ENCODE measurements at places on chromosomes 13 and 19. TPM values are rescaled to one million over a fixed set of nuclear protein-coding genes. Genes with fewer than 3 reads are reported as not detected.
A peak's percentile ranks its signal among the peaks of the same experiment; 100 is the strongest.

- no peak overlapping the region for H3K27ac ChIP-seq
- H3K27me3 ChIP-seq, result no peaks in the 10 kb centered on the region
- H3K4me3 ChIP-seq, result no peak overlapping the region
- no peak for DNase-seq
- no peaks in the 10 kb centered on the region for H3K36me3 ChIP-seq
- H3K4me1 ChIP-seq, result no peaks in the 10 kb centered on the region
These were observed 9.5 kb upstream of the SUPT20H start for GRCh38 chr13:37068962-37069361.

DNA sequence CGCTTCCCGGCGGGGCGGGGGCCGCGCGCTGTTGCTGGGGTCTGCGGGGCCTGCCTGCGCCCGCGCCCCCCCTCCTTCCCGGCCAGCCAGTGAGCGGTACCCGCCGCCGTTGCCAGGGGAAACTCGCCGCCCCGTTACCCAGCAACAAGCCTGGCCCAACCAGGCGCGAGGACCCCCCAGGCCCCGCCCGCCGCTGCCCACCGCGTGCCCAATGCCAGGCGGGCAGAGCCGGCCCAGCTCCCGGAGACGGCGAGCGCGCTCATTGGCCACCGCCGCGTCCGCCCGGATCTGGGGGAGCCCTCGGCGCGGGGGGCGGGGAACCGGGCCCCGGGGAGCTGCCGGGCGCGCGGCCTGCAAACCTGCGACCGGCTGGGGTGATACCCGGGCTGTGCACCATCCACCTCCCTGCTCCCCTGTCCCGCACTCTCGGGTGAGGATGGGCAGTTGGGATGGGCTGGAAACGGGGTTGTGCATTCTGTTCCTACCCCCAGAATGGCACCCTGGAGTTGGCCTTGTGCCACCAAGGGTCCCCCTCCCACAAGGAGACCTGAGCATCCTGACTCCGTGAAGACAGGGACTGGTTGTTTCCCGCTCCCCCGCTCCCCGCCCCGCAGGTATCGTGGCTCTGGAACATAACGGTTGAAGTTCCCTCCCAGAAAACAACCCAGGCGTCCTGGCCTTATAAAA is 8.8 kb upstream of the BBC3 start:
- DNase-seq, result peak; percentile 87
- H3K27me3 ChIP-seq, result no peaks in the 10 kb centered on the region
- peak overlapping the region; percentile 58 for H3K27ac ChIP-seq
- no peaks in the 10 kb centered on the region for H3K36me3 ChIP-seq

- no peak for DNase-seq
- H3K27ac ChIP-seq, result no peak overlapping the region
- H3K4me3 ChIP-seq, result no peak overlapping the region
- no peaks in the 10 kb centered on the region for H3K27me3 ChIP-seq
- no peaks in the 10 kb centered on the region for H3K36me3 ChIP-seq
These were observed 1895.6 kb upstream of the PRR20A start for GRCh38 chr13:55245005-55245644.

GRCh38 chr13:23570099-23570920 is at the start of gene TNFRSF19:
Gene TNFRSF19 (plus strand): TSS chr13:23570412. CDS start chr13:23590184, 19,772 bp downstream.
- H3K27me3 ChIP-seq, result peaks cover 9% of the 10 kb centered on the region
- H3K4me1 ChIP-seq, result peaks cover 12% of the 10 kb centered on the region
- H3K27ac ChIP-seq, result peak within 1 kb of the TSS; percentile 48
- DNase-seq, result no peak

GRCh38 chr13:114027046-114027715 is 53.3 kb upstream of the C13orf46 start:
- no peak overlapping the region for H3K4me3 ChIP-seq
- peaks cover 22% of the 10 kb centered on the region for H3K36me3 ChIP-seq
- peak overlapping the region; percentile 71 for H3K27ac ChIP-seq

- DNase-seq, result no peak
- no peak overlapping the region for H3K27ac ChIP-seq
- peaks cover 64% of the 10 kb centered on the region for H3K36me3 ChIP-seq
- H3K4me1 ChIP-seq, result no peaks in the 10 kb centered on the region
- H3K27me3 ChIP-seq, result no peaks in the 10 kb centered on the region
These were observed 10.6 kb downstream of the NOP53 start for GRCh38 chr19:47755762-47756626.

- H3K4me1 ChIP-seq, result no peaks in the 10 kb centered on the region
- H3K27me3 ChIP-seq, result no peaks in the 10 kb centered on the region
- H3K4me3 ChIP-seq, result no peak overlapping the region
- no peak overlapping the region for H3K27ac ChIP-seq
These were observed 33.7 kb upstream of the POSTN start for GRCh38 chr13:37632294-37632693.

- H3K4me3 ChIP-seq, result no peak overlapping the region
- no peak overlapping the region for H3K27ac ChIP-seq
- no peaks in the 10 kb centered on the region for H3K27me3 ChIP-seq
These were observed 951.3 kb downstream of the SLITRK5 start for GRCh38 chr13:88622362-88622973.

GRCh38 chr13:29877456-29878078 is 27.1 kb upstream of the UBL3 start:
- H3K27ac ChIP-seq, result no peak overlapping the region
- H3K36me3 ChIP-seq, result no peaks in the 10 kb centered on the region
- H3K4me1 ChIP-seq, result no peaks in the 10 kb centered on the region
- no peaks in the 10 kb centered on the region for H3K27me3 ChIP-seq
- DNase-seq, result no peak
- H3K4me3 ChIP-seq, result no peak overlapping the region

GRCh38 chr13:38879278-38879677 is 111.4 kb downstream of the STOML3 start:
- H3K4me3 ChIP-seq, result no peak overlapping the region
- no peaks in the 10 kb centered on the region for H3K36me3 ChIP-seq
- no peak for DNase-seq
- no peaks in the 10 kb centered on the region for H3K27me3 ChIP-seq
- no peak overlapping the region for H3K27ac ChIP-seq
- no peaks in the 10 kb centered on the region for H3K4me1 ChIP-seq

GRCh38 chr19:46453661-46454060 is 17.7 kb downstream of the PNMA8A start:
- H3K27ac ChIP-seq, result no peak overlapping the region
- no peaks in the 10 kb centered on the region for H3K4me1 ChIP-seq
- DNase-seq, result no peak
- no peaks in the 10 kb centered on the region for H3K27me3 ChIP-seq

GRCh38 chr19:31340042-31341025 is 8.9 kb downstream of the TSHZ3 start:
- H3K27ac ChIP-seq, result peak overlapping the region; percentile 86
- H3K4me1 ChIP-seq, result peaks cover 75% of the 10 kb centered on the region
- H3K27me3 ChIP-seq, result no peaks in the 10 kb centered on the region
- no peaks in the 10 kb centered on the region for H3K36me3 ChIP-seq
- no peak overlapping the region for H3K4me3 ChIP-seq
- DNase-seq, result no peak

DNA sequence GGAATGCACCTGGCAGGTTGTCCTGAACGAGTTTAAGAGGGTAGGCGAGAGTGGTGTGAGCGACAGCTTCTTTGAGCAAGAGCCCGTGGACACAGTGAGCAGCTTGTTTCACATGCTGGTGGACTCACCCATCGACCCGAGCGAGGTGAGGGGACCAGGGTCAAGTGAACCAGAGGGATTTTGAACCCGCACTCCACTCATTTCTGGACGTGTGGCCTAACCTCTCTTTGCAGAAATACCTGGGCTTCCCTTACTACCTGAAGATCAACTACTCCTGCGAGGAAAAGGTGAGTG is 1.7 kb downstream of the CATSPERG start:
- H3K4me1 ChIP-seq, result peaks cover 17% of the 10 kb centered on the region
- H3K27me3 ChIP-seq, result no peaks in the 10 kb centered on the region
- H3K27ac ChIP-seq, result peak overlapping the region; percentile 96
- peaks cover 4% of the 10 kb centered on the region for H3K36me3 ChIP-seq

GRCh38 chr19:48465215-48465614 is 4.0 kb upstream of the CYTH2 start:
- no peak for DNase-seq
- H3K4me3 ChIP-seq, result no peak overlapping the region
- H3K4me1 ChIP-seq, result peaks cover 12% of the 10 kb centered on the region
- H3K27ac ChIP-seq, result no peak overlapping the region

- no peak overlapping the region for H3K4me3 ChIP-seq
- no peak for DNase-seq
- no peaks in the 10 kb centered on the region for H3K36me3 ChIP-seq
- no peaks in the 10 kb centered on the region for H3K27me3 ChIP-seq
These were observed 2139.9 kb downstream of the PCDH9 start for GRCh38 chr13:65090186-65090585.

DNA sequence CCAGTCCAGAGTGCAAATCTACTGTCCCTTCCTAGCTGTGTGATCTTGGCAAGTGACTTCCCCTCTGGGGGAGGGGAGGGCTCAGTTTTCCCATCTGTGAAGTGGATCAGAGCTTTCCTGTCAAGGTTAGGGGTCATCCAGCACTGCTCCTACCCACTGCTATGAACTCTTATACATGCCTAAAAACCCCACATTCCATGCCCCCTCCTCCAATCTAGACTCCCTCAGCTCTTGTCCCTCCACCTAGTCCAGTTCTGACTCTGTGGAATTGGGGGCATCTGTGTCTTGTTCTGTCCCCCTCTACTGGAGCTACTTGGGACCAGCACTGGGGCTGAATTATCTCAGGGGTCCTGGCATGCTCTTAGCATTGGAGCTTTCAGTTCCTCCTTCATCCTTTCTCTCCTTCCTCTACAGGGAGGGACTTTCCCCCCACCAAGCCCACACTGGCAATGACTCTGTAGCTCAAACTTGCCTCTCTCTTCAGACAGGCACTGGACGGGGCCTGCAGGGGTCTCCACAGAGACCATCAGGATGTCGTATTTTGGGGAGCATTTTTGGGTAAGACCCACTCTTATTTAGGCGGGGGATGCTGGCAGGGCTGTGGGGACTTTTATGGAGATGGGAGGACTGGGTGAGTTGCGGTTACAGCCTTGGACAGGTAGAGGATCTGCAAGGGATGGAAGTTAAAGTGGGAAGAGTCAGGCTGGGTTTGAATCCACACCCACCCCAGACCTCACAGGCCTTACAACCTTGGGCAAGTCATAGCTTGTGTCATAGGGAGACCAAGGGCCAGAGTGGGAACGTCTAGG is 3.6 kb downstream of the FCHO1 start:
- DNase-seq, result no peak
- H3K27ac ChIP-seq, result no peak overlapping the region
- H3K4me3 ChIP-seq, result no peak overlapping the region
- H3K36me3 ChIP-seq, result no peaks in the 10 kb centered on the region
- no peaks in the 10 kb centered on the region for H3K27me3 ChIP-seq
- H3K4me1 ChIP-seq, result peaks cover 16% of the 10 kb centered on the region

DNA sequence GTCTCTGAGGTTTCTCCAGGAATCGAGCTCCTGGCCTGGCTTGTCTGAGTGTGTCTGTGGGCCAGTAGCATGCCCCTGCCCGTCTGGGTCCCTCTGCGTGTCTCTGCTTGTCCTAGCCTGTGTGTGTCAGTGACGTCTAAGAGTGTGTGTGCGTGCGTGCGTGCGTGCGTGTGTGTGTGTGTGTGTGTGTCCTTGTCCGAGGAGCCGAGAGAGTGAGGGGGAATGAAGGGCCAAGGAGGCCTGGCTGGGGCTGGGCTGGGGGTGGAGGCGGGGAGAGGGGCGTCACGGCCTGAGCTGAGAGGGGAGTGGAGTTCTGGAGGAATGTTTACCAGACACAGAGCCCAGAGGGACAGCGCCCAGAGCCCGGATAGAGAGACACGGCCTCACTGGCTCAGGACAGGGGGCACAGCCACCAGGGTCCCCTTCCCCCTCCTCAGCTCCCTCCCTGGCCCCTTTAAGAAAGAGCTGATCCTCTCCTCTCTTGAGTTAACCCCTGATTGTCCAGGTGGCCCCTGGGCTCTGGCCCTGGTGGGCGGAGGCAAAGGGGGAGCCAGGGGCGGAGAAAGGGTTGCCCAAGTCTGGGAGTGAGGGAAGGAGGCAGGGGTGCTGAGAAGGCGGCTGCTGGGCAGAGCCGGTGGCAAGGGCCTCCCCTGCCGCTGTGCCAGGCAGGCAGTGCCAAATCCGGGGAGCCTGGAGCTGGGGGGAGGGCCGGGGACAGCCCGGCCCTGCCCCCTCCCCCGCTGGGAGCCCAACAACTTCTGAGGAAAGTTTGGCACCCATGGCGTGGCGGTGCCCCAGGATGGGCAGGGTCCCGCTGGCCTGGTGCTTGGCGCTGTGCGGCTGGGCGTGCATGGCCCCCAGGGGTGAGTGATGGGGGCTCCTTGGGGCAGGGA is at the start of gene AXL:
Gene AXL, plus strand, starts transcription at position 609 of the 893 bp plus-strand sequence. Its CDS starts 170 bp downstream, at position 779.
- H3K27me3 ChIP-seq, result no peaks in the 10 kb centered on the region
- peak within 1 kb of the TSS; percentile 77 for H3K4me3 ChIP-seq
- H3K27ac ChIP-seq, result peak within 1 kb of the TSS; percentile 91

DNA sequence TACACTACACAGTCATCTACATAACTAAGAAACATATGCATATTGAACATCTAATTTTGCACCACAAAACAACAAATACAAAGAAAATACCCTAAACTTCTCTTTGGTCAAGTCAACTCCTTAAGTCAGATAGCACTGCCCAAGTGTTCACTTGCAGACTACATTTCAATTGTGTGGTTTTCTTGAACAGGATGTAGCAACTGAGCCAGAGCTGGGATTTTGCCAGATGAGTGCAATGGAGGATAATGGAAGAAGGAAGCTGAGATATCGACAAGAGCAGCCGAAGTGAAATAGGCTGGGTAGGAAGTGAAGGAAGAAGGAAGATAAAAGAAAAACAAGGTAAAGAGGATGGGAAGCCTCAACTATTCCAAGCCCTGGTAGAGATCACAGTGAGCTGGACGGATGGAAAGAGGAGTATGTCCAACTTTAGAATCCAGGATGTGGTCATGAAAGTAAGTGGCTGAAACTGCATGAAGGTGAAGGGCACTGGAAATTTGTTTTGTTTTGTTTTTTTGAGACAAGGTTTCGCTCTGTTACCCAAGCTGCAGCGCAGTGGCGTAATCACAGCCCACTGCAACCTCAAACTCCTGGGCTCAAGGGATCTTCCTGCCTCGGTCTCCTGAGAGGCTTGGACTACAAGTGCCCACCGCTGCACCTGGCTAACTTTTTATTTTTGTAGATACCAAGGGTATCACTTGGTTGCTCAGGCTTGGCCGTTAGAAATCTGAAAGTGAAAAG is 15.0 kb downstream of the NUFIP1 start:
- H3K4me3 ChIP-seq, result no peak overlapping the region
- no peaks in the 10 kb centered on the region for H3K36me3 ChIP-seq
- DNase-seq, result no peak
- no peak overlapping the region for H3K27ac ChIP-seq
- no peaks in the 10 kb centered on the region for H3K27me3 ChIP-seq

GGN gene
- not detected for total RNA-seq

CNFN gene
- total RNA-seq, result not detected

ZNF793 gene
- 6.1 TPM for total RNA-seq

ZNF571 gene
- 11.4 TPM for total RNA-seq

SPRED3 gene
- total RNA-seq, result 0.36 TPM

ATP4A gene
- not detected for total RNA-seq

KIR3DL1 gene
- total RNA-seq, result not detected

KLK4 gene
- total RNA-seq, result not detected

ZSCAN18 gene
- 67.4 TPM for total RNA-seq

SIGLEC9 gene
- total RNA-seq, result 9.5 TPM

KLK5 gene
- not detected for total RNA-seq

IZUMO2 gene
- total RNA-seq, result not detected

MEIS3 gene
- 14.3 TPM for total RNA-seq

TMEM190 gene
- total RNA-seq, result not detected

SERP2 gene
- 9.4 TPM for total RNA-seq

MAB21L1 gene
- 1.8 TPM for total RNA-seq

SBSN gene
- total RNA-seq, result not detected
